ENCODE measurements at places on chromosomes 11 and 22.

- DNase-seq = peak; percentile 89
Measured at GRCh38 chr22:39244496-39245129, at the start of gene PDGFB. Gene PDGFB, minus strand, starts transcription at chr22:39244982. Its CDS starts 1,019 bp downstream, at chr22:39243963.

- DNase-seq = no peak
Measured at GRCh38 chr11:76835928-76836612, 24.6 kb upstream of the ACER3 start.

- DNase-seq = peak; percentile 30
Measured at GRCh38 chr22:41833369-41834004, 582 bp downstream of the SREBF2 start.

GRCh38 chr11:3109921-3110706, 52.9 kb upstream of the CARS1 start:
- peak; percentile 37 for DNase-seq

DNA sequence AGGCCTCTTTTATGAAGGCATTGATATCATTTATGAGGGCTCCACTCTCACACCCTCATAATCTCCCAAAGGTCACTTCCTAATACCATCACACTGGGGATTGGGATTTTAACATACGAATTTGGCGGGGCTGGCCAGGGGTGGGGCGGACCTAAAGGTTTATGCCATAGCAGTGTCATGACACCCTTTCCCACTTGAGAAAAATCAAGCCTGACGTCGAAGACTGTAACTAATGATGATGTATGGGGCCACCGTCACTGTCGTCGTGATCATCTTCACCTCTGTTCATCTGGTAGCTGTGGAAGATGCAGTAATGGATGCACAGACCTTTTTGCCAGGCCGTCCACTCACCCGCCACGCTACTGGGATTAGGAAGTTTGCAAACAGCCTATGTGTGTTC, 912.1 kb downstream of the TBC1D22A start:
- DNase-seq = no peak

- peak; percentile 71 for DNase-seq
Measured at GRCh38 chr11:35579557-35580396, 38.5 kb upstream of the FJX1 start.

GRCh38 chr22:39255449-39256185, 10.8 kb upstream of the PDGFB start:
- no peak for DNase-seq

GRCh38 chr11:46733234-46733633, 14.2 kb downstream of the F2 start:
- no peak for DNase-seq

- no peak for DNase-seq
Measured at GRCh38 chr11:125176866-125177265, 12.3 kb downstream of the PKNOX2 start.

- DNase-seq = no peak
Measured at GRCh38 chr22:28918550-28919271, 35.3 kb downstream of the ZNRF3 start.

- DNase-seq = no peak
Measured at GRCh38 chr22:46326066-46326680, 9.3 kb upstream of the TRMU start.

DNA sequence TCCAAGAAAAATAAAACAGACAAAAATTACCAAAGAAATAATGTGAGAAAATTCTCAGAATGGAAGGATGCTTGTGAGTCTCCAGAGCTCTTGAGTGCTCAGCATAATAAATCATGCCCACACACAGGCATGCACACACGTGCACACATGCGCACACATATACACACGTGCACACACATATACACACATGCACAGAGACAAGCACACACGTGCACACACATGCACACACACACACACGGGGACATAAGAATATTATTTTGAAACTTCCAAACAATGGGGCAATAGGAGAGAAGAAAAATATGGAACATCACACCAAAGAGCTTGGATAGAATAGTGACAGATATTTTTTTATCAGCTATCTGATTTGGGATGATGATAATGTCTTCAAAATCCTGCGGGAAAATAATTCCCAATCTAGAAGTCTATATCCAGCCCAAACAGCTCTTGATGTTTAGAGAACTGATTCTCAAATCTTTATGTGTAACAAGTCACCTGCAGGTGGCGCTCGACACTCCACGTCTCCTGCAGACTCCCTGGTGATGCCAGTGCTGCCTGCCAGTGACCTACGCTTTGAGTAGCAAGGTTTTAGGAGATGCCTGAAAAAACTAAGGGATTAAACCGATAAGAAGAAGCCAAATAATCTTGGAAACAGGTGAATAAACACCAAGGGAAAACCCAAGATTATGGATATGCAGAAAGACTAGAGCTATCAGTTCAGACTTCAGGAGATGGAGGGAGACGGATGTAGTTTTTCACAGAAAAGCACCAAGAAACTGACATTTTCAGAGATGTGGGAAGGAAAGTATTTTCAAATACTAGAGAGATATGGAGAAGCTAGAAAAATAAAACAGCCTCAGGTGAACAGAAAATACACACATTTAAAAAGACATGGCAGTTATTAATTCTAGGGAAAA, 743.6 kb downstream of the ETS1 start:
- DNase-seq = peak; percentile 60

GRCh38 chr22:48943567-48944432, 883.9 kb downstream of the BRD1 start:
- DNase-seq = peak; percentile 7

- no peak for DNase-seq
Measured at GRCh38 chr22:44159811-44160210, 20.9 kb upstream of the PARVG start.

- no peak for DNase-seq
Measured at GRCh38 chr22:49155039-49155769, 672.5 kb downstream of the BRD1 start.
